ENCODE measurements at places on chromosomes 4 and X.

- no peak for DNase-seq
Observed at GRCh38 chrX:78673246-78673645, 14.1 kb upstream of the RTL3 start.

DNA sequence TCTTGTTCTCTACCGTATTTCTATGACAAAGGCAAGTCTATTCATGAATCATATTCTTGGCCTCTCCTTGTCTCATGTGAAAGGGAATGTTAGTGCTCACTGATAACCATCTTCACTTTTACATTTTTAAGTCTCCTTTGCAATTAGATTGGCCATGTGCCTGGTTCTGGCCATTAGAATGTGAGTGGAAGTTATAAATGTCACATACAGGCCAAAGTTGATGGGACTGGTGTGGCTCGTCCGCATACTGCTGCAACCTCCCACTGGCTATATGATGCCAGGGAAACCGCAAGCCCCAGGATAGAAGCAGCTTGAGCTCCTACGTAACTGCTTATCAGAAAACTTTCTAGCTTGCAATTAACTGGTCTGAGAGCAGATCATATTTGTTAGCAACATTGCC, 86.1 kb downstream of the MAGEC1 start:
- no peak for DNase-seq

- DNase-seq: peak; percentile 49
Observed at GRCh38 chrX:40132751-40133150, 35.0 kb upstream of the BCOR start.

DNA sequence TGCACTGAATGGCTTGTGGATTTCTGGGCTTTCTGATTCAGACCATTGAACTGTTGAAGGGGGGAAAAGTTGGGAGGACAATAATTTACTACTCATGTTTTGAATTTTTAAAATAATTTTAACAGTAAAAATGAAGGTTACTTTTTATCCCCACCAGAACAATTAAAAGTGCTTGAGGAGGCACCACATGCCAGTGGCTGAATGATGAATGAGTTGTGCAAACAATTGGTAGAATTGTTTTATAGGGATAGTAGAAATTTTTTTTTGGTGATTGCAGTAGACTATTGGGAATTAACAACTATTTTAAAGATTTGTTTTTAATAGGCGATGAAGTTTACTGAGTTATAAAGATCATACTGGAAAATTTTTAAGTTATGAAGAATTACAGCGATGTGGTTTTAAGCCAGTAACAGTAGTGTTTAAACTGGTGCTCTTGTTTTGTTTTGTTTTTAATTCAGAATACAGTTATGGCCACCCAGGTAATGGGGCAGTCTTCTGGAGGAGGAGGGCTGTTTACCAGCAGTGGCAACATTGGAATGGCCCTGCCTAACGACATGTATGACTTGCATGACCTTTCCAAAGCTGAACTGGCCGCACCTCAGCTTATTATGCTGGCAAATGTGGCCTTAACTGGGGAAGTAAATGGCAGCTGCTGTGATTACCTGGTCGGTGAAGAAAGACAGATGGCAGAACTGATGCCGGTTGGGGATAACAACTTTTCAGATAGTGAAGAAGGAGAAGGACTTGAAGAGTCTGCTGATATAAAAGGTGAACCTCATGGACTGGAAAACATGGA, 2.7 kb downstream of the REST start:
- no peak for DNase-seq

GRCh38 chr4:153420361-153420760, 45.8 kb upstream of the TMEM131L start:
- no peak for DNase-seq

- no peak for DNase-seq
Observed at GRCh38 chr4:139438141-139438540, 15.8 kb upstream of the RAB33B start.

Measured in AG09319 (cell line).